ENCODE measurements at places on chromosomes 1 and 21.

DNA sequence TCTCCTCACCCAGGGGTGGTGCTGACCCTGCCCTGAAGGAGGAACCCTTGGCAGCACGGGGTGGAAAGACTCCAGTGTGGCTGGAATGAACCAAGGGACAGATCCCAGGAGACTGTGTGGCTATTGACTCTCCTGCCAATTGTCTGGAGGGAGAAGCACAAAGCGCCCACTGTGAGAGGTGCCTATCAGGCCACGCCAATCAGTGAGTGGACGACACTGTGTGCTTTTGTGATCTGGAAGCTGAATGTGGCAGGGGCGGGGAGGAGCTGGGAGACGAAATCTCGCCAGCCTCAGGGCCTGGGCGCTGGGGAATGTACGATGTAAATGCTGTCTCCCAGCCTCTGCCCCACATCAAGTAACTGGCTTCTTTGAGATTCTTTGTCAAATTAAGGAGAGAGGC lies 167.1 kb downstream of the ZBTB18 start:
- peak; percentile 67 for DNase-seq

DNA sequence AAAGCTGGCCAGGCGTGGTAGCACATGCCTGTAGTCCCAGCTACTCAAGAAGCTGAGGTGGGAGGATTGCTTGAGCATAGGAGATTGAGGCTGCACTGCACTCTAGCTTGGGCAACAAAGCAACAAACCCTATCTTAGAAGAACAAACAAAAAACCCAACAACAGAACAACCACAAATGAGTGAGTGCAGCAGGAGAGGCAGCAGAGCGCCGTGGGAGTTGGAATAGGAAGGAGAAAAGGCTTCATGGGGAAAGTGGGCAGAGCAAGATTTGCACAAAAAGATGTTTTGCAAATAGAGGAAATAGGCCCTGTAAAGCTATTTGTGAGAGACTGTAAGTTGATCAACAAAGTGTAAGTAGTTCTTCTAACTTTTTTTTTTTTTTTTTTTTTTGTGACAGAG lies 19.6 kb downstream of the SMAP2 start:
- DNase-seq, result no peak

DNA sequence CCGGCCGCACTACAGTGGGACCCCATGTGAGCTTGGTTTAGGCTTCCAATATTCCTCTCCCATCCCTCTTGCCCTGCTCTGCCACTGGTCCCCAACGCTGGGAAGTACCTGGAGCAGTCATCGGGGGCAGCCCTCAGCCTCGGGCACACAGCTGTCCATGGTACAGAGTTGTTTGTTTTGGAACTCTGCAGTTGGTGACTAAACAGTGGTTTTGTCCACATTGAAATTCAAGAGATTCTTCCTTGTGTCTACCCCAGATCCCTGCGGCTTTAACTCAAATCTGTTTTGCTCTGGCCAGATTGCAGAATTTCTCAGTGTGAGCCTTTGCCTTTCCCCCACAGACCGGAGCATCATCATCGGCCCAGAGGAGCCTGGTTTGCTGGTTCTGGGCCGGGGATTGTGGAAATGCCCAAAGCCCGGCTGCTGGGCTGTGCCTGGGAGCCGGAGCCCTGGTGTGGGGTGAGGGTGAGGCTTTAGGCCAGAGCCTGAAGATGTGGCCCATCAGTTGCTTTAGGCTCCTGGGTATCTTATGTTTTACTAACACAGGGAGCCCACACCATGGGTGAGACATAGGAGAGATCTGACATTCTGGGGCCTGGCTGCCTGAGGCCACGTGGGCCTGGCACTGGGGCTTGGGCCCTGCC lies 93.2 kb downstream of the ARHGEF10L start:
- DNase-seq, result no peak

DNA sequence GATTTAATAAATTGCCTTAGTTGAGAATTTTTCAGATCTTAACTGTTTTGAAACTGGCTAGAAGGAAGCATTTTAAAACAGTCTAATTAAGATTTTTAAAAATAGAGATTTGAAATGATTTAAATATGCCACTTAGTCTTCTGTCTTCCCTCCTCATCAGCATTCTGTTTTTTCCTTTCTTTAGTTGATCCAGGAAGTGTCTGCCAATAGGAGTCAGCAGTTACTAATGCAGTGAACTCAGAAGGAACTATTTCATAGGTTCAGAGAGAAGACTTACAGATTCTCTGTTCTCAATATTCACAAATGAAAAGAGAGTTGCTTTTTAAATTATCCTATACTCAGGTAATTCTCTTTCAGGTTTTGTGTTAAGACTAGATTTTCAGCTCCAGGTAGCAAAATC lies 84.5 kb downstream of the RPS6KC1 start:
- DNase-seq, result no peak

DNA sequence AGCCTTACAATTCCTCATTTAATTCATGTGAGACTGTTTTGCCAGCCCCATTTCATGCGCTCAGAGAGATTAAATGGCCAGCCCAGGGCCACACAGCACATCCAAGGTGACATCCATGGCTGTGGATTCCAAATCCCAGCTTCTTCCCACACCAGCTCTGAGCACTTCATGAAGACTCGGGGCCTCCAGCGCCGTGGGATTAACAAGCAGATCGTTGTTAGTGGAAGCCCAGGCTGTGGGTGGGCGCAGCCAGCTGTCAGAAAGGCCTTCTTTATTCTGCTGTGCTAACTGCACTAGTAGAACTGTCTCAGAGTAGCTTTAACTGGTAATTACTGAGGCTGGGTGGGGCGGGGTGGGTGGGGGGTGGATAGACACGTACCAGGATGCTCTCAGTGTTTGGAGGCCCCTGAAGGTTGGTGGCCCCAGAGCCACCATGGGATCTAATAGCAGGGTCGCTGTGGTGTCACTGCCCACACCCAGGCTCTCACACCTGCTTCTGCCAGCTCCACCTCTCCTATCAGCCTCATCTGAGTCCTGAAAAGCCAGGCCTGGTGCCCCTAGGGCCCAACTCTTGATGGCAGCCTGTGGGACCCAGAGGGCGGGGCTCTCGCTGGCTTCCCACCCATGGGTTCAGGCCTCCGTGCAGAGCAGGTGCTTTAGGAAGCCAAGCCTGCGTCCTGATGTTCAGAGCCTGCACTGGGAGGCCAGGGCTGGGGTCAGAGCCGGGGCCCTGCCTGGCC lies 3.4 kb downstream of the BMP8A start:
- peak; percentile 27 for DNase-seq

DNA sequence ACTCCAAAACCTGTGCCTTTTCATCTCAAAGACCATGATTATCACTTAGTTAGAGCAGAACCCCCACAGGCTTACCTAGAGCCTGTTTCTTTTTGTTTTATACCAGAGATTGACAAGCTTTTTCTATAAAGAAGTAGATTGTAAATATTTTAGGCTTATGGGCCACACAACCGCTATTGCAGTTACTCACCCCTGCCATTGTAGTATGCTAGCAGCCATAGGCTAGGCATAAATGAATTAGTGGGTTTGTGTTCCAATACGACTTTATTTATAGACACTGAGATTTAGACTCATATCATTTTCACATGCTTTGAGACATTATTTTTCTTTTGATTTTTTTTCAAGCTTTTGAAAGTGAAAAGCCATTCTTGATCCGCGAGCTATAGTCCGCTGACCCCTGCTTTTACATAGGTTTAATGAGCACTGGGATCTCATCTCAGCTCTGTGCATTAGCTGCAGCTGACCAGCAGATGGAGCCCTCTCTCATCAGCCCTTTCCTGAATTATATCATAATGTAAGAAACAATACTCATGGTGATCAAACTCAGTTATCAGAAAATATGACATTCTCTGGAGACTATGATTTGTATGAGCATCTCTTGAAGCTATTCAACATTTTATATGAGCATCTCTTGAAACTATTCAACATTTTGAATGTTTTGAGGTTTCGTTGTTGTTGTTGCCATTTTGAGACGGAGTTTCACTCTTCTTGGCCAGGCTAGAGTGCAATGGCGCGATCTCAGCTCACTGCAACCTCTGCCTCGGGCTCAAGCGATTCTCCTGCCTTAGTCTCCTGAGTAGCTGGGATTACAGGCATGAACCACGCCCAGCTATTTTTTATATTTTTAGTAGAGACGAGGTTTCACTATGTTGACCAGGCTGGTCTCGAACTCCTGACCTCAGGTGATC lies 111.9 kb upstream of the L1TD1 start:
- no peak for DNase-seq

GRCh38 chr1:224506141-224506814 lies 71.7 kb upstream of the WDR26 start:
- DNase-seq, result no peak
